T-cell (primary cell): ENCODE measurements at places on chromosomes 1 and 21. TPM values are rescaled to one million over a fixed set of nuclear protein-coding genes. Genes with fewer than 3 reads are reported as not detected.

DNA sequence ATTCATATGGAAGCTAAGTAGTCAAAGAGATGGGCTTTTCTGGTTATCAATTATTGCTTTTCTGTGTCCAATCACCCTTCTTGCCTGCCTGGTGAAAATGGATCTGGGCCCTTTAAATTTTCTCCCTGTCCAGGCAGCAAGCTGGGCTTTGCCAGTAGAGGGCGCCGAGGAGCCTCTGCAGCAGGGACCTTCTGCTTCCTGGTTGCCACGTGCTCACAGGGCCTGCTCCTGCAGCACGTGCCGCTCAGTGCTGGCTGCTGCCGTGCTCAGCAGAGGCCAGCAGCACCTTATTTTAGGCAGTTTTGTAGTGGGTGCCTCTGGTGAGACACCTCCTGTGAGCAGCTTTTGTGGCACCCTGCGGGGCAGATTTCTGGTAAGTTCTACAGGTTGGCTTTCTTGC, 4.0 kb downstream of the ACTL8 start:
- no peak overlapping the region for H3K27ac ChIP-seq
- H3K4me3 ChIP-seq = no peak overlapping the region
- no peaks in the 10 kb centered on the region for H3K27me3 ChIP-seq
- no peaks in the 10 kb centered on the region for H3K36me3 ChIP-seq
- H3K4me1 ChIP-seq = no peaks in the 10 kb centered on the region

DNA sequence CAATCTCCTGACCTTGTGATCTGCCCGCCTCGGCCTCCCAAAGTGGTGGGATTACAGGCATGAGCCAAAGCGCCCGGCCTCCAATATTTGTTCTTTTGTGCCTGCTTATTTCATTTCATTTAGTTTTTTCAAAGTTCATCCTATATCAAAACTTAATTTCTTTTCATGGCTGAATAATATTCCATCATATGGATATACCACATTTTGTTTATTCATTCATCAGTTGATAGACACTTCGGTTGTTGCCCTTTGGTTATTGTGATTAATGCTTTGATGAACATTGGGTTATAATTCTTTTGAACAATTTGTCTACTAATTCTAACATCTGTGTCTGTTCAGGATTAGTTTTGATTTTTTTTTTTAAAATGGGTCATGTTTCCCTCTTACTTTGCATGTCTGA, 41.7 kb downstream of the SFPQ start:
- H3K27me3 ChIP-seq = no peaks in the 10 kb centered on the region
- no peak for DNase-seq
- no peaks in the 10 kb centered on the region for H3K4me1 ChIP-seq
- no peaks in the 10 kb centered on the region for H3K36me3 ChIP-seq
- H3K4me3 ChIP-seq = no peak overlapping the region

TRIM67 gene
- not detected for total RNA-seq

- no peaks in the 10 kb centered on the region for H3K4me1 ChIP-seq
- no peaks in the 10 kb centered on the region for H3K27me3 ChIP-seq
- H3K4me3 ChIP-seq = no peak overlapping the region
- H3K27ac ChIP-seq = no peak overlapping the region
Observed at GRCh38 chr1:53172426-53173128, 24.0 kb upstream of the CPT2 start.

PPT1 gene
- total RNA-seq = 63.2 TPM
